Activated CD4-positive, alpha-beta T cell treated with anti-CD3 and anti-CD28 coated beads, Interleukin-2, Interleukin-4, amounts not matched to agents 100 ng/mL and 50 ng/mL, durations not matched to agents 16 hours and 8 hours (primary cell): ENCODE measurements at places on chromosomes 3 and 15.
A peak's percentile ranks its signal among the peaks of the same experiment; 100 is the strongest.

GRCh38 chr15:67013696-67014095 lies 51.7 kb upstream of the SMAD3 start:
- DNase-seq = no peak

DNA sequence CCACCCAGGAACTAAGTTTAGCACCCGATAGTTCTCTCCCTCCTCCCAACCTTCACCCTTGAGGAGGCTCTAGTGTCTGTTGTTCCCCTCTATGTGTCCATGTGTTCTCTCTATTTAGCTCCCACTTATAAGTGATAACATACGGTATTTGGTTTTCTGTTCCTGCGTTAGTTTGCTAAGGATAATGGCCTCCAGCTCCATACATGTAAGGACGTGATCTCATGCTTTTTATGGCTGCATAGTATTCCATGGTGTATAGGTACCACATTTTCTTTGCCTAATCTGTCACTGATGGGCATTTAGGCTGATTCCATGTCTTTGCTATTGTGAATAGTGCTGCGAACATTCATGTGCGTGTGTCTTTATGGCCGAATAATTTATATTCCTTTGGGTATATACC lies 66.9 kb upstream of the TRA2B start:
- DNase-seq = no peak

DNA sequence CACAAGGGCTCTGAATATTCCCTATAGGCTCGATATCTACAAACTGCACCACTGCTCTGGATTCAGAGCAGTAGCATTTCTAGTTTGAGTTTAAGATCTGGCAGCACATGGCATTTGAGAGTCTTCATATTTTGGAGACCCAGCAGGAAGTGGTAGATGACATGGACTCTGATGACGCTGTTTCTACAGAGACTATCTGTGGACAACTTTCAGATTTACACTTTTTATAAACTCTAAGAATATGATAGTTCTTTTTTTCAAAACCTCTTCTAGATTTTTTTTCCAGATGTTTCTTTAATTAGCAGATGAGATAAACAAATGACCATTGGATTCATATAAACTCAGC lies 35.8 kb downstream of the ARMC8 start:
- peak; percentile 17 for DNase-seq

- DNase-seq = peak; percentile 73
Measured at GRCh38 chr3:184523825-184524615, 37.6 kb upstream of the EPHB3 start.

DNA sequence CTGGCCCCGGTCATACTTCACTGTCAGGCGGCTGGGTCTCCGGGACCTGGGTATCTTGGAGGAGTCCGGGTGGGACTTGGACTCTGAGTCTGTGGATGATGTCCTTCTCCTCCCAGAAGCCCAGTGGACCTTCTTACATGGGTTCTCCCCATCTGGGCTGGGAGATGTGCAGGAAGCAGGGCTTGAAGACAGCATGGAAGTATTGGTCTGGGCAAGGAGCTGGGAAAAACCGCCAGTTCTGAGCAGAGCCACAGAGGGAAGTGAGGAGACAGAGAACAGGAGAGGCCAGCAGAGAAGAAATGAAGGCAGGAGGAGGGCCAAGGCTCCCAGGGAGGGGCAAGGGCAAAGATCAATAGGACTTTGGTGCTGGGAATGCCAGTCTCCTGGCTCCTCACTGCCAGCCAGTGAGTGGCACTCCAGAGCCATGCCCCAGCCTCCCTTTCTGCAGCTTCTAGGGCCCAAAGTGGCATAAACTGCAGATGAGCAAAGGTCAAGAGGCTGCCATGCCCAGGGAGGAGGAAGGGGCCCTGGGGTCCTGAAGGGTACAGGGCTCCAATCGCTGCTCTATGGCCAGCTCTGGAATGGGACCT lies at the start of gene PPP1R14D:
Gene PPP1R14D, minus strand, starts transcription at position 262 of the 590 bp plus-strand sequence. Its CDS starts 67 bp downstream, at position 195.
- no peak for DNase-seq

- no peak for DNase-seq
Measured at GRCh38 chr3:32571192-32571485, 481 bp upstream of the DYNC1LI1 start.

DNA sequence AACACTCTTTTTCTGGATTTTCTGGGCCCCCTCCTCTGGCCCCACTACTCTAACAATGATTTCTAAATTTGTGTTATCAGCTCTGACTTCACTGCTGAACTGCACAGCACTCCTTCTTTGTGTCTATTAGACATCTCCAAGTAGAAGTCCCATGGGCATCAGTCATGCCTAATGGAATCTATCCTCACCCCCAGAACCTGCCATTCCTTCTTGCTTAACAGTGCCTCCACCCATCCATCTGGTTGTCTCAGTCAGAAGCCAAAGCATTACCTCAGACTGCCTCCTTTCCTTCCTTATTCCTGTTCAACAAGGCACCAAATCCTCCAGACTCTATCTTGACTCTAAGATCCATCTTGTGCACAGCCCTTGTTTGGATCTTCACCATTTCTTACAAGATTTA lies 36.2 kb downstream of the SSR3 start:
- DNase-seq = no peak

DNA sequence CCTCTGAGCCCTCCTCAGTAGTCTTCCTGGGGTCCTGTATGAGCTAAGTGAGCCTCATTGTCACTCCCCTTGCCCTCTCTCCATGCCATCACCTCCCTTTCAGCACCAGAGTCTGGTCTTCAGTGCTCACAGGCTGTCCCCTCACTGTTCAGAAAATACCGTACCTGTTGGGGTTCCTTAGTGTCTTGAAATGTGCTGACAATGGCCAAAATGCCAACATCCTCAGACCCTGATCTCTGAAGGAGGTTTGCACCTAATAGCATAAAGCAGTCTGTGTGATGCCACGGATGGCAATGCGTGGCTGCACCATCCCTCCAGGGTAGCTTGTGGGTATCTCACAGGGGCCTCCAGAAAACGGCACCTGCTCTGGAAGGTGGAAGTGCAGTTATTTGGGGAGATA lies 301.0 kb upstream of the TLE3 start:
- DNase-seq = no peak

DNA sequence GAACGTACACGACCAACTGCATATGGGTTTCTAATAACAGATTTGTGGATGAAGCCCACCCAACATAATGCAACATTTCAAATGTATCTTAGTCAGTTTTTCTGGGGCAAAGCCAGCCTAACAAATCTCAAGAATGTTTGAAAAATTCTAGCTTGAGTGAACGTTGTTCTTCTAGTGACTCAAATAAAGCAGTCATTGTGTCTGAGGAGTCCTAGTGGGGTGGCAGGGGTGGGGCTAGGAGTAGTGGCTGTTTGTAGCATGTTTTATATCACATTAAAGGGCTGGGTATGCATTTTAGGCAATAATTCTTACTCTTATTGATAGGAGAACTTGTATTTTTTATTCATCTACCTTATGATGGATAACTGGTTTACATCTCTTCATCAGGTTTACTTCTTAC lies 6.0 kb downstream of the B3GNT5 start:
- no peak for DNase-seq

GRCh38 chr3:141114816-141115460 lies 63.8 kb downstream of the SPSB4 start:
- DNase-seq = no peak

DNA sequence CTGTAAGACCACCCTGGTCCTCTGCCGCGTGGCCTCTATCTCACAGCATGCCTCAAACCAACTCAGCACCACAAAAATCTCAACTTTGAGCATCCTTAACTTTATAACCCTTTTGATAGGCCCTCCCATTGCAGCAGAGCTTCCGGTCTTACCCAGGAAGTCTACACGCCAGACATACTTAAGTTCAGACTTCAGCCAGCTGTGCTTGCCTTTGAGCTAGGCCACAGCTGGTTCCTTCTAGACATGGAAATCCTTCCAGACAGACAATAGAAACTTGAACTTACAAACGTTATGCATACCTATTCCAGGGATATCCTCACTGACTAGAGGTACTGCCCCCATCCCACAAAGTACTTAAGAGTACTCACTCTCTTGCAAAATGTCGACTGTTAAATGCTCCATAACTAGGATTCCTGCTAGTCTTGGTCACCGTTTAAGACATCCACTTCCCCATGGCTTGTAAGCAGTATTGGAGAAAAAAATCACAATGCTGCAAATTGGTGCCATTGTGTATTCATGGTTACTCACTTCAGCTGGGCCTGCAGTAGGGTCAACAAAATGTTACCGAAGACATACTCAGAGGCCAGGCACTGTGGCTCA lies 183.5 kb downstream of the TBL1XR1 start:
- DNase-seq = no peak

- peak; percentile 57 for DNase-seq
Measured at GRCh38 chr15:84878504-84878903, 6.0 kb upstream of the SLC28A1 start.

DNA sequence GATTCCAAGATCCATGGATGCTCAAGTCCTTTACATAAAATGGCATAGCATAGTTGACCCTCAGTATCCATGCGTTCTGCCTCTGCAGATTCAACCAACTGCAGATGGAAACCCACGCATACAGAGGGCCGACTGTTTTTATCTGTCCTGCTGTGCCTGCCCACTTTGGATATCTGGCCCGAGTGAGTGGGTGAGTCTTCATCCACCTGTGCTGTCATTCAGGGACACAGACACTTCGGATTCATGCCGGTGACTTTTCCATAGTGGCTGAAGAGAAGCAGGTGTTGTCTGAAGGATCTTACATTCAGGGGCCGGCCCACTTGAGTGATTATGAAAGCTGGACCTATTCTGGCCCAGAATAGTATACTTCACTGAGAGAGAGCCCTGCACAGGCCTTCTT lies 85.1 kb downstream of the RYR3 start:
- no peak for DNase-seq

DNA sequence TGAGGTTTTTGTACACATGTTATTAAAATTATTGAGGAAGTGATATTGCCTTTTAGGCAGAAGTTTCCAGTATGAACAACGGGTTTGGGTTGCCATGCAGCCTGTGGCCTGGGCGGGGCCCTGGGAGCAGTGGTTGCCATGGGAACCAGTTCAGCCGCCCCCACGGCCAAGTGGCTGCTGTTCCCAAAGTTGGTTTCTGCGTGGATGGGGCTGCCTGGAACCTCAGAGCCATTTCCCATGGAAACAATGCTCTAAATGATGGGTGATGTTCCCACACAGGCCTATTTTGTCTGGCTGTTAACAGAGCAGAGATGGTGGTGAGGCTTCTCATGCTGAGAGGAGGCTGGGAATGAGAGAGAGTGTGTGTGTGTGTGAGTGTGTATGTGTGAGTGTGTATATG lies 19.5 kb downstream of the MRAS start:
- DNase-seq = no peak

GRCh38 chr3:144480416-144480919 lies 508.8 kb downstream of the DIPK2A start:
- DNase-seq = no peak

- DNase-seq = no peak
Measured at GRCh38 chr15:91542226-91542625, 311.3 kb upstream of the SLCO3A1 start.

- no peak for DNase-seq
Measured at GRCh38 chr3:132187746-132188145, 129.5 kb upstream of the ACP3 start.

GRCh38 chr3:123635217-123635616 lies 50.4 kb upstream of the HACD2 start:
- DNase-seq = no peak

- DNase-seq = peak; percentile 84
Measured at GRCh38 chr3:197599089-197599765, 43.5 kb upstream of the BDH1 start.

- no peak for DNase-seq
Measured at GRCh38 chr3:40637906-40638305, 113.1 kb downstream of the ZNF621 start.

DNA sequence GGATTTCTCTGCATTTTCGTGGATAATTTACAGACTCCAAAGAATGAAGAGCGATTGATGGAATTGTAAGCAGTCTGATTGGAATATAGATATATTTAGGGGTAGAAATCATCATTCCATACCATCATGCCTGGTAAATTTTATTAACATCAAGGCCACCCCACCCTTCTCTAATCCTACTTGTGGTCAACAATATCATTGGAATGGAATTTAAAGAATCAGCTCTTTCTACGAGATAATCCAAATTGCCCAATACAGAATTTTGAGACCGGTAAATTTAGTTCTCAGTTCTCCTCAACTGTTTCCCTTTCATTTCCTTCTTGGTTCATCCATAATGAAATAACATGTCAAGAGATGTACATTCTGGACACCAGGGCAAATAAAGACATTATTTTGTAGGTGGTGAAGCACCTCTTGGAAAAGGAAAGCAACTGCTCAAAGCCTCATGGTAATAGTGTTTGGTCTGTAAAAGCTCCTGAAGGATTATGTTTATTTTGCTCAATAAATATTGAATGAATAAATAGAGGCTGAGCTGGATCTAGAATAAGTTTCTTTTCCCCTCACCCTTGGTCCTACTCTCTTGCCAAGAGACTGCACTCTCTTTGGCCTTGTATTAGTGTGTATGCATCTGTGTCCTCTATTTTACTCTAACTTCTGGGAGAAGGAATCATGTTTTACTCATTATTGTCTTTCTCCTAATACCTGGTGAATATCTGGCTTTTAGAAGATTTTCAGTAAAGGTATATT lies 133.7 kb upstream of the BCL6 start:
- no peak for DNase-seq

DNA sequence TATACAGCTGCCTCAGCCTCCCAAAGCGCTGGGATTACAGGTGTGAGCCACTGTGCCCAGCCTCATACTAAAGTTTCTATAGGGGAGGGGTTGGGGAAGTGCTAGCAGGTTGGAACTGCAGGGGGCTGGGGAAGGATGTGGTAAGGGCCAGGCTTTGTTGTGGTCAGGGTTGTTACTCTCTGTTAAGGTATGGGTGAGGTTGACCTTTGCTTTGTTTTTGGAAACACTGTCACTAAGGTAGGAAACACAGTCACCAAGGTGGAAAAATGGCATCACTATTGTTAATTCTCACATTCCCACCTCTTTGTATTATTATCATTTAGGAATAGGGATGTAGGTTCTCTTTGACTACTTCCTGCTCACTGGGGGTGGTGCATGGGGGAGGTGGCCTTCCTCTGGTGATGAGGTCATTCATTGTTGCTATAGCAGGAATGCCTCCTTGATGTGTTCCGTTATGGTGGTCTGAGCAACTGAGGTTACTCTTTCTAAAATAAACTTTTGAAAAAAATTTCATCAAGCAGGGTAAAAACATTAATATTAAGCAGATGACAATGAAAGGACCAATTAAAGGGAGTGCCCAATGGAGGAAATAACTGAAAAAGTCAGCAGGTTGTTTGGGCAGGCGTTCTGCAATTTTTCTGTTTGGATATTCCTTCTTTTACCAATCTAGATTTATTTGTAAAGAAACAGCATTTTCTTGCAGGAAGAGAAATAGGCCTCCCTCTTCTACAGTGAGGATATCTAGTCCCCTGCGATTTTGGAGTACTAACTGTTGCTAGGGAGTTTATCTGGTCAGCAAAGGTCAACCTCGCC lies 150.5 kb downstream of the WDR76 start:
- DNase-seq = peak; percentile 57

DNA sequence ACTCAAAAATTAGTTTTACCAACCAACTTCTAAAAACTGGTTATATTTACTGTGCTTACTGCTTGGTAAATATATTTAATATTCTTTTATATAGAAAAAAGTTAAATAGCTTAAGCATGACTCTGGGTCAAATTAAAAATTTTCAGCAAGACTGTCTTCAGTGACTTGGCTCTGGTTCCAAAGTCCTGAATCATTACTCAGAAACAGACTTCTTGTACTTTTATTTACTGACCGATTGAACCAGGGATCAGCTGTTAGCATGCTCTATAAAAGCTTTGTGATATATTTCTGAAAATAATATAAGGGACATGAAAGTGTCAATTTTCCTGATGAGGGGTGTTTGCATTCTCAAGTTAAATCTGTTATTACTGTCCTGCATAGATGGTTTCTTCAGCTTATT lies 164.3 kb downstream of the MCTP2 start:
- no peak for DNase-seq

- no peak for DNase-seq
Measured at GRCh38 chr15:46229263-46229662, 594.4 kb downstream of the SQOR start.
